ENCODE measurements at places on chromosomes 2 and 18.

DNA sequence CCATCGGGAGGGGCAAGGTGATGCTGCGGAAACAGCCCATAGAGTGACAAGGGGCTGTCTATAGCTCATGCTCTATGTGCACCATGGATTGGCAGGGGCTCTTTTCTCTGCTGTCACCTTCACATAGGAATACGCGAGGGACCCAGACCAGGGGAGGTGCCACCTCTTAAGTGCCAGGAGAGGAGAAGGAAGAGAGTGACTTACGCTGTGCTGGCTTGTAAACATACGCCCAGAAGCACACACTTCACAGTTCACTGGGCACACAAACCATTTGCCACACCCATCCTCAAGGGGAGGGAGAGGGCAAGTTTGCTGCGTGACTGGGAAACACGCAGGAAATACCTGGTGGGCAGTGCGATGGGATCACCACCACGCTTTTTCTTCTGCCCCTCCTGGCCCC, 65.1 kb upstream of the GPR45 start:
- no peak for DNase-seq

DNA sequence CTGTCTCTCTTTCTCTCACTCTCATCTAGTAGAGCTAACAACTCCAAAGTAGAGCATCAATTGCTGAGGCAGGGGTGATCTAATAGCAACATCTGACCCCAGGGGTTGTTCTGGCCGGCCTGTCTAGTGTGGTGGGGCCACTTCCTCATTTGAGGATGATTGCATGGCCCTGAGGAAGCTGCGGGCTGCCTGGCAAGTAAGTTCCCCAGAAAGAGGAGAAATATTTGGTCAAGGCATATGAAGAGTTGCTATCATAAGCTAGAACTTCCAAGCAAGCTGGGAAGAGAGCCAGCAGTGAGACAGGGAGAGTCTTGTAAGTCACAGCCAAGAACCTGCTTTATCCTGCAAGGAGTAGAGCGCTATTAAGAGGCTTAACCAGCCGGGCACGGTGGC, 50.8 kb upstream of the TMEM87B start:
- peak; percentile 46 for DNase-seq

DNA sequence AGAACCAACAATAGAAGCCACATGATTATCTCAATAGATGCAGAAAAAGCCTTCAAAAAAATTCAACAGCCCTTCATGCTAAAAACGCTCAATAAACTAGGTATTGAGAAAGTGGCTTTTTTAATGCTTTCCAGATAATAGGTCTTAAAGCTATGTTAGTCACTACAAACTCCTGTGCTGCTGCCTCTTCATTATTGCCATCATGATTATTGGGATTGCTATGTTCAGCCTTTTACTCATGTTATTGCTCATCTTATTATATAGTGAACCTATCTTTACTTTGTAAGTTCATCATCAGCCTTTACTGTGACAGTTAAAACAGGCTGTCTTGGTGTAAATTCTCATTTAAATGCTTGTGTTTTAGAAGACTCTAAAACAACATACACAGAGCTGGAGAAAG, 1557.2 kb upstream of the ZEB2 start:
- DNase-seq: no peak

DNA sequence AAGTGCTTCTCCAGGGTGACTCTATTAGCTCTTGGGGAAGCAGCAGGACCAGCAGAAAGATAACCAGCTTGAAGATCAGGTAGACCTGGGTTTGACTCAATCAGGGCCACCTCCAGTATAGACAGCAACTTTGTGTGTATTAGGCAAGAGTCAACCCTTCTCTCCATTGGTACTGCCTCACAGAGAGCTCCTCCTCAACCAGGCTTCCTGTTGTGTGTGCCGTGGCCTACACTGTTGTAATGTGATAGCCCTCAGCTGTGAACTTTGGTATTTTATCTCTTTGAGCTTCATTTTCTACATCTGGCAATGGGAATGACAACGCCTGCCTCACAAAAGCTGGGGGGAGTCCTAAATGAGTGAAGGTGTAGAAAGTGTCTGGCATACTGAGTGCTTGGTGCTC, 17.0 kb upstream of the MAP3K20 start:
- no peak for DNase-seq

DNA sequence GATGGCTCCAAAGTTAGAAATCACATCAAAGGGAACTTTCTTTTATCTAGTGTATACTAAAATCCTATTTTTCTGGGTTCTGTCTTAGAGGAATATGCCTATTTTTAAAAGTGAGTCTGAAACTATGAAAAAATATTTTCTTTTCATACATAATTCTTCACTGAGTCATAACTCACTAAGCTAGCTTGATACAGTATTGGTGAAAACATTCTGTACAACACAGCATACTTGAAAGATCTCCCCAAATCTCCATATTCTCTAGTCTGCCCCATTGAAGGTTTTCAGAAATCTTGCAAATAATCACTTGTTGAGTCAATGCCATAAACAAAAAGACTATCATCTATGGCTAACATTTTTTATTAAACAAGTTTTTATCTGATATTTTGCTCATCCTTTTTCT, 44.5 kb downstream of the COL3A1 start:
- DNase-seq: no peak

DNA sequence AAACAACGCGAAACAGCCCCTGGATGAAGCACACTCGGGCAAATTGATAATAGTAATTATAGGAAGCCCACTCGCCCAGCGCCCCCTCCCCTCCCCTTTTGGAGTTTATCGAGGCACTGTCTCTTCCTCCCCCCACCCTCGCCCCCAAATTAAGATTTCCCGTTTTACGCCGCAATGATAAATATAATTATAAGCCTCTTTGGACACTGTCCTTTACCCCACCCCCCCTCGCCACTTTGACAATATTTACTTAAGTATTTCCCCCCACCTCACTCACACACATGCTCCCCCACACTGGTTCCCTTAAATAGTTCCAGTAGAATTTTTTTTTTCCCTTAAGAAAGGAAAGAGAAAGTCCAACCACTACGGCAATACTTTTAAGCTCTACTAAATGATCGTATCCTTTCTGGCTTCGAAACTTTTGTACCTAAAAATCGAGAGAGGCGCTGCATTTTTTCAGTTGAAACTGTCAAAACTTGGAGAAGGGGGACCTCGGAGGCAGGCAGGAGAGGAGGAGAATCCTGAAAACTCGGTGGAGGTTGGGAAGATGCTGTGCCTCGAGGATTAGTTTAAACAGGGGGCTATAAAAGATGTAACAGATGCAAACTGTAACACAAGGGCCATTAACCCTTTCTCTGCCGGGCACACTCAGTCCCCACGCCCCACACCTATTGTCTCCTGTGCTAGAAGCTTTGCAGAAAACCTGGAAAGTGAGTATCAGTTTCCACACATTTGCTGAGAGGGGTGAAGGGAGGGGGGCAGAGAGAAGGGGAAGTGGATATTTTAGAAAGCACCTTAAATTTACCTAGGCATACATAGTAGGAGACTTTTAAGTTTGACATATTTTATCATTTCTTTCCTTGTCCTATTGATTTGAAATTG, 1.8 kb downstream of the ZEB2 start:
- peak; percentile 50 for DNase-seq

GRCh38 chr18:22169889-22170420, 566 bp downstream of the GATA6 start:
- peak; percentile 49 for DNase-seq

- DNase-seq: peak; percentile 58
Measured at GRCh38 chr2:208356846-208357574, 49.6 kb upstream of the PTH2R start.

GRCh38 chr2:180933332-180933731, 47.1 kb upstream of the UBE2E3 start:
- no peak for DNase-seq

DNA sequence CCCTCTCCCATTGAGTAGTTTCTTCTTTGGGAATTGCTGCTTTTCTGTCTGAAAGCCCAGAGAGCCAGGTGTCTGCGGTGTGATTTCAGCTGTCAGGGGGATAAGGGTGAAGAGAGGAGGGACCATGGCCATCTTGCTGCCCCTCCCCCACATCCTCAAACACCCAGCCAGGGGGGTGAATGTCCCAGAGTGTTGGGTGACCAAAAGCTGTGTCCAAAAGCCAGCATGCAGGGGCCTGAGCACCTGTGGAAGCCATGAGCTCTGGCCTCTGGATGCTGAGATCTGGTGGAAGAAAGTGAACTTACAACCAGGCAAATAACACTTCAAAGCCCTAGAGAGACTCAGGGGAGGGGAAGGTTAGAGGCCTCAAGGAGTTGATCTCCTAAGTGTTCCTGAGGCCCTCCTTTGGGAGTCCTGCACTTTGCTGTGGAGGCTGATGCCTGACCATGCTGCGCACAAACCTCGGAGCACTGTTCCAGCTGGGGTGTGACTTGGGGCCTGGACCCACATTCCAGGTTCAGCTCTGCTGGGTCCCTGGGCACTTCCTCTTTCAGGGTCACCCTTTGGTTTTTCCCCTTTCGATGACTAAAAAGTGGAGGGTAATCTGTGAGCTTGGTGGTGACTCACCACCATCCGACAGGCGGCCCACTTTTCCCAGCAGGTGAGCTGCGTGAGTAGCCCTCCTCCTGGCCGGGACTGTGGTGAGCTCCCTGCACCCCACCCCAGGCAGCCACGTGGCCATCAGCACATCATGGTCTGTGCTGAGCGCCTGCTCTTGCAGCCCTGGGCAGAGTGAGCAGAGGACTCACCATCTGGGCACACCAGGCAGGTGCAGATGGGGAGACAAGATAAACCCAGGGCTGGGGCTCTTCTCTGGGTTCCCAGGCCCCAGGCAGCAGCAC, 66.8 kb upstream of the FOSL2 start:
- DNase-seq: peak; percentile 70

DNA sequence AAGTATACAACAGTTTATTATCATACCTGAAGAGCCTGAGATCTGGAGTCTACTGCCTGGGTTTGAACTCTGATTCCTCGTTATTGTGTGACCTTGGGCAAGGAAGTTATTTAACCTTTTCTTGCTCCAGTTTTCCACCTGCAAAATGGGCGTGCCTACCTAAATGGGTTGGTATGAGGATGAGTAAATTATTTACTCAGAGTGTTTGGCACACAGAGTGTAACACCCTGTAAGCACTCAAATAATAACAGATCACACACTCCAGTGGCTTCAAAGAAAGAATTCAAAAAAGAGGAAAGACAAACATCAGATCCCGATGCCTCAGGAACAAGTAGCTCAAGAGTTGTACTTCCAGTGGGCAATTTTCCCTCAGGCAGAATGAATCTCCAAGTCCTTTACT, 2.4 kb downstream of the SRD5A2 start:
- DNase-seq: no peak

GRCh38 chr2:120875431-120875830, 139.8 kb downstream of the GLI2 start:
- DNase-seq: no peak

- no peak for DNase-seq
Measured at GRCh38 chr2:177942731-177943130, 129.8 kb downstream of the PDE11A start.

DNA sequence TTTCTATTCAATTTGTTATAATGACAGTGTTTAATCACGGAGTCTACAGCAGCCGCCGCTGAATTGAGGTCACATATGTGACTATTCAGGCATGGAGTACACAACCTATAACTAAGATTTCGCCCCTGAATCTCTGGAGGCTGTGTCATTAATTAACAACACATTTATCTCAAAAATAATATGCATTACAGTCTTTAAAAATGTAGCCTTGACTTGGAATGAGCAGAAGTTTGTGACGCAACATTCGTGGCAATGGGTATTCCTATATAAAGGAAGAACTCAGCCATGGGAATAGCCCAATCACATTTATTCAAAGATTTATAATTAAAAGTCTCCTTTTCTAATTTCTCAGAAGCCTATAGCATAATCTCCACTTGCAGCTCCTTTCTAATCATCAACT, 60.6 kb upstream of the LYPD1 start:
- no peak for DNase-seq

GRCh38 chr2:100675855-100676254, 113.1 kb downstream of the PDCL3 start:
- no peak for DNase-seq

- no peak for DNase-seq
Measured at GRCh38 chr18:23673725-23674124, 11.0 kb upstream of the ANKRD29 start.

DNA sequence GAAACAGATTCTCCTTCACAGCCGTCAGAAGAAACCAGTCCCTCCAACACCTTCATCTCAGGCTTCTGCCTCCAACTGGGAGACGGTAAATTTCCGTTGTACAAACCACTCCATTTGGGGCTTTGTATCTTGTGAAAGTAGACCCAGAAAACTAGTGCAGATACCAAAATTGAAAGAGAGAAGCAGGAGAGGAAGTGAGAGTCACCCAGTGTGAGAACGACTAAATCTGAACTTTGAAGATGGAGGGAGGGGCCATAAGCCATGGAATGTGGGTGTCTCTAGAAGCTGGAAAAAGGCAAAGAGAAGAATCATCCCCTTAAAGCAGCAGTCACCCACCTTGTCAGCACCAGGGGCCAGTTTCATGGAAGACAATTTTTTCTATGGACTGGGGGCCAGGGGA, 88.3 kb upstream of the LRATD1 start:
- DNase-seq: no peak

GRCh38 chr2:161136696-161137324, 23.4 kb upstream of the TANK start:
- DNase-seq: peak; percentile 12

DNA sequence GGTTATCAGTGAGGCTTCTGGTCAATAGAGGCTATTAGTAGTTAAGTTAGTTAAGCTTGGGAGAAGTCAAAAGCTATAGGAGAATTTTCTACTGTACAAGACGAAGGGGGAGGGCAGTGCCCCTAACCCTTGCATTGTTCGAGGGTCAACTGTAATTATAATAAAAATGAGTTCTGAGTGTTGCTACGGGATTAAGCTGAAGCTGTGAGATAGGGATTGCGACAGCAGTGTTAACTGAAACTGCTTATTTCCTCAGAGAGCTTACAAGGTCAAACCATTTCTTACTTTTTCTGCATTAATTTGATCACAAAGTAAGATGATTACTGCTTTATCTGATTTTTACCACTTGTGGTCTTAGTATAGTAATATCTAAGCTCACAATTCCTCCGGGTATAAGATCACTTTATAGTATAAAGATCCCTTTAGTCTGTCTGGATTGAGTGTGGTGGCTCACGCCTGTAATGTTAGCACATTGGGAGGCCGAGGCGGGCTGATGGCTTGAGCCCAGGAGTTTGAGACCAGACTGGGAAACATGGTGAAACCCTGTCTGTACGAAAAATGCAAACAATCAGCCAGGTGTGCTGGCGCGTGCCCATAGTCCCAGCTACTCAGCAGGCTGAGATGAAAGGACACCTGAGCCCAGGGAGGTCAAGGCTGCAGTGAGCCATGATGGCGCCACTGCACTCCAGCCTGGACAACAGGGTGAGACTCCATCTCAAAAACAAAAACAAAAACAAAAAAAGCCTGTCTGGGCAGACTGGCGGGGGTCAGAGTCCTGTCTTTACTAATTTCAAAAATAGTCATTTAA, 119.5 kb upstream of the TLK1 start:
- no peak for DNase-seq

GRCh38 chr2:166314022-166314759, 61.6 kb downstream of the SCN9A start:
- peak; percentile 18 for DNase-seq

DNA sequence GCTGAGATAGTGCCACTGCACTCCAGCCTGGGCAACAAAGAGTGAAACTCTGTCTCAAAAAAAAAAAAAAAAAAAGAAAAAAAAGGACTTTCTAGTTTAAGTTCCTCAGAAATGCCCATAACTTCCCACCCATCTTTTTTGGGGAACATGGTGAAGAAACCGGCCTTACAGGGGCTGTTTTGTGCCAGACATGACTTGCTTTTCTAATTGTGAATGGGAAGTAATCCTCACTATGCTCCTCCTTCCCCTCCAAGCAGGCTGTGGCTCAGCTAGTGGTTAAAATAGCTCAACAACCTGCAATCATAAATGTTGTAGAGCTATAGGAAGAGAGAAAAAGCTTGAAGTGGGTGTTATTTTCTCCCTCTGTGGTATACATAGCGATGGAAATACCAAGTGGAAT, 34.1 kb upstream of the OLA1 start:
- DNase-seq: no peak

- DNase-seq: peak; percentile 49
Measured at GRCh38 chr2:38264396-38265221, 112.5 kb downstream of the ATL2 start.

Measured in M059J (cell line).